NCI-H2029 treated with DMSO at 0.1 percent for 48 hours (cell line): ENCODE measurements at places on chromosomes 5 and 9.

DNA sequence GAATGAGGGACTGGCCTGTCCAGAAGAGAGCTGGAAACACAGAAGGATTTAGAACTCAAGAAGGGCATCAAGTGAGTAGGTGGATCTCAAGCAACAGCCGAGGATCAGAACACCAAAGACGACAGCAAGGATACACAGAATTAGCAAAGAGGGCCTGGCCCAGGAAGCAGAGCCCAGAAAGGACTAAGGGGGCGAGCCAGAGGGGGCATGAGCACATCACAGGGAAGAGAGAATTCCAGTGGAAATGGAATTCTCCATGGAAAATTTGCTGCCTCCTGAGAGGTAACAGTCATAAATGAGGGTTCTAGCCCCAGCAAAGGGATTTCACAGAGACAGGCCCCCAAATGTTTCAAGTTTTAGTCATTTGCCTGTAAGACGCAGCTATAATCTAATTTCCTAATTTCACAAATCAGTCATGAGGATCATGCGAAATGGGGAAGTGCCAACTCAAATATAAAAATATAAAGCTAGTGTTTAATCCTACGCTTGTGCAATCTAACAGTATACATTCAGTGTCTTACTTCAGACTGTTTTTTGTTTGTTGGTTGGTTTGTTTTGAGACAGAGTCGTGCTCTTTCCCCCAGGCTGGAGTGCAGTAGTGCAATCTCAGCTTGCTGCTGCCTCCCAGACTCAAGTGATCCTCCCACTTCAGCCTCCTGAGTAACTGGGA lies 46.7 kb downstream of the FNBP1 start:
- DNase-seq = no peak

- no peak for DNase-seq
These were observed 7.3 kb upstream of the RIGI start for GRCh38 chr9:32533336-32533735.

GRCh38 chr5:33650911-33651310 lies 210.1 kb downstream of the TARS1 start:
- no peak for DNase-seq

DNA sequence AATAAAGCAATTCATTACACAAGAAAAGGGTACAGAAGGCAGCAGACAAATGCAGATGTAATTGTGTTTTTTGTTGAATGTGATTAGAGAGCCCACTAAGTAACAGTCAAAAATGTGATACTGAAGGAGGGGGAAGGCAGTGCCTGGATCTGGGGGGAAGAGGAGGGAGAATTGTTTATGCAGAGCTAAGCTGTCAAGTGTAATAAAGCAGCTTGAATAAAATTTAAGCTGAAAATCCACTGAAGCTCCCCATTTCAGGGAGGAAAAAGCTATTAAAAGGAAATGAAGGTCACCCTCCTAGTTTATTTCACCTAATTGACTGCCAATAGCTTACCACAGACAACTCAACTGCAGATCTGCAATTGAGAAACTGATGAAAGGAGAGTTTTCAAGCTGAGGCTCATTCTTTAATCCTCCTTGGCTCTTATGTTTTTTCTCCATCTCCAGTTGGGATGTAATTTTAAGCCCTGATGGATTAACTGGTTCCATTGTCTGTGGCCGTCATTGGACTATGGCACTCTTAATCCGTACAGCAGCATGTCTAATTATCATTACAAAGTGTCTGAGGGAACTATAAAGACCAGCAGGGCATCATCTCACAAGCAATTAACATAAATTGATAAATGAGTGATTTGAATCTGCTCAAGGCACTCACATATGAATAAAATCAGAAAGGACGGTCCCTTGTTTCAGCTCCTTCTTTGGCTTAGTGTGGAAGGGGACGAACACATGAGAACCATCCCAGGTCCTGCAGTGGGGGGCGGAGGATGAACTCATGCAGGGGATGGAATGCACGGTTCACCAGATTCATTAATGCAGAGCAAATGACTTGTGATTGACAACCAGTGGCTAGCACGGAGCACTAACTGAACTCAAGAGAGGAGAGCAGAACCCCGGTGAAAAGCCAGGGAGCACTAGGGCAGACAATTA lies 38.5 kb downstream of the TLE1 start:
- DNase-seq = no peak

DNA sequence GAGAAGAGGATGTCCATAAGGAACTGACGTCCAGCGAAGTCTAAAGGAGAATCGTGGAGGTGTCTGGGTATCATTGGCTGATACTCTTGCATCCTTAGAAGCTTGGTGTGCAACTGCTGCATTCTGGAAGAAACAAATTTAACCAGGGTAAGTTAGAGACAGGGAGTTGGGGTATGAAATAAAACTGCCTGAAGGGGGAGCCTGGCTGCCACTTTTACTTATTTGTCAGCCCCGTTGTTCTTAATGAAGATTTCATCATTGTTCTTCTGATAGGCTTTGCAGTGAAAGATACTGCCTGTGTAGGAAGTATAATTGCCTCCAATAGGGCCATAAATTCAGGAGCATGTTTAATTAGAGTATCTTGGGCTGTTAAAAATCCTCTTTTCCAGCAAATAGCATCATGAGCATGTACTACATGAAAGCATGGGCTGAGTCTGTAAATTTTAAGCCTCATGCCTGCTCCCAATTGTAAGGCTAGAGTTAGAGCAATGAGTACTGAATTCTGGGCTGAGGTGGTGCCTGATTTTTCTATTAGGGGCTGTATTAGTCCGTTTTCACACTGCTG lies 1264.5 kb upstream of the ACO1 start:
- DNase-seq = peak; percentile 5

- DNase-seq = peak; percentile 27
These were observed 95.7 kb downstream of the ANKH start for GRCh38 chr5:14775857-14776256.

- DNase-seq = no peak
These were observed 249.7 kb upstream of the MAP3K1 start for GRCh38 chr5:56565644-56566043.

DNA sequence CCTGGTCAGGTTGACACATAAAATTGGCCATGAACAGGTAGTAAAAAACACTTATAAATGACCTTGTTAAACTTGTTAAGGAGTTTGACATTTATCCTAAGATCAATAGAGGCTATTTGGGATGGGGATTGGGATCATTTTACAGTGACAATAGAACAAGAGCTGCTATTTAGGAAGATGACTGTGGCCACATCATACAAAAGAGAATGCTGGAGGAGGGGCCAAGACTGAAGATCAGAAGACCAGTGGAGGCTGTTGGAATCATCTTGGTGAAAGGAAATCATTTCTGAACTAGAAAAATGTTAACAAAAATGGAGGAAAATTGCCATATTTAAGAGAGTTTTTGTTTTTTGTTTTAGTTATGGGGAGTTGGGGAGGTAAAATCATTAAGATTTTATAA lies 304.8 kb upstream of the TLE4 start:
- no peak for DNase-seq

DNA sequence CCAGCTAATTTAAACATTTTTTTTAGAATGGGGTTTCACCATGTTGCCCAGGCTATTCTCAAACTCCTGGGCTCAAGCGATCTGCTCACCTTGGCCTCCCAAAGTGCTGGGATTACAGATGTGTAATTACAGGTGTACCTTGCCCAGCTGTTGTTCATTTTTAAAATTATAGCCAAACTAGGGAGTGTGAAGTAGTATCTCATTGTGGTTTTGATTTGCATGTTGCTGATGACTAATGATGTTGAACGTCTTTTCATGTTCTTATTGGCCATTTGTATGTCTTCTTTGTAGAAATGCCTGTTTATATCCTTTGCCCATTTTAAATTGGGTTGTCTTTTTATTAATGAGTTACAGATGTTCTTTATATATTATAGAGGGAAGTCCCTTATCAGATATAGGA lies 31.5 kb downstream of the EHMT1 start:
- DNase-seq = no peak

GRCh38 chr9:110266795-110267194 lies 10.5 kb upstream of the TXN start:
- DNase-seq = no peak

- DNase-seq = no peak
These were observed 25.5 kb downstream of the PITX1 start for GRCh38 chr5:135008556-135008955.
